ENCODE measurements at places on chromosomes 7 and 10. TPM values are rescaled to one million over a fixed set of nuclear protein-coding genes. Genes with fewer than 3 reads are reported as not detected.

GOT1 gene
- total RNA-seq = 71.9 TPM

CABCOCO1 gene
- not detected for total RNA-seq

CCM2 gene
- total RNA-seq = 16.7 TPM

CPA5 gene
- total RNA-seq = not detected

ASB10 gene
- total RNA-seq = not detected

BLNK gene
- 1.3 TPM for total RNA-seq

PLCE1 gene
- total RNA-seq = 19.2 TPM

TRPV6 gene
- total RNA-seq = not detected

CTBP2 gene
- 118 TPM for total RNA-seq

FAM131B gene
- total RNA-seq = 0.43 TPM

ARHGEF35 gene
- not detected for total RNA-seq

OR13A1 gene
- not detected for total RNA-seq

- H3K27me3 ChIP-seq = no peaks in the 10 kb centered on the region
- H3K4me1 ChIP-seq = peaks cover 5% of the 10 kb centered on the region
- H3K36me3 ChIP-seq = no peaks in the 10 kb centered on the region
- H3K4me3 ChIP-seq = no peak overlapping the region
- no peak for DNase-seq
- H3K27ac ChIP-seq = peak overlapping the region; percentile 43
Measured at GRCh38 chr10:77229704-77230103, 407.9 kb downstream of the KCNMA1 start.

DNA sequence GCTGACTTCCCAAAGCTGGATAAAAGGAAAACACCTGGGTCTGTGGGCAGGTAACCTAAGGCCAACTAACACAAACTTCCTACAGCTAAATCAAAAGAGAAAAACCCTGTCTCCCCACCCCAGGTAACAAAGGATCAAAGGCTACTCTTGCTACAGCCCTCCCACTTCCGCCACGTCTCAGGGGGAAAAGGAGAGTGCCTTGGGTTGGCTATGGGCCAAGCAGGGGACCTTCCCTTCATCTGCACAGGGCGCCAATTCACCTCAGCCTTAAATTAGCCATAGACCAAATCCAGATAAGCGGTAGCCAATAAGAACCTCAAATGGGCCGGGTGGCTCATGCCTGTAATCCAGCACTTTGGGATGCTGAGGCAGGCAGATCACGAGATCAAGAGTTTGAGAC lies 69.1 kb upstream of the LANCL2 start:
- DNase-seq = no peak
- no peak overlapping the region for H3K4me3 ChIP-seq
- peaks cover 10% of the 10 kb centered on the region for H3K27me3 ChIP-seq
- no peak overlapping the region for H3K27ac ChIP-seq

GRCh38 chr10:48474765-48475365 lies 130.0 kb downstream of the ARHGAP22 start:
- DNase-seq = no peak
- H3K36me3 ChIP-seq = no peaks in the 10 kb centered on the region
- no peak overlapping the region for H3K4me3 ChIP-seq
- H3K4me1 ChIP-seq = no peaks in the 10 kb centered on the region
- H3K27ac ChIP-seq = no peak overlapping the region
- H3K27me3 ChIP-seq = peaks cover 11% of the 10 kb centered on the region

DNA sequence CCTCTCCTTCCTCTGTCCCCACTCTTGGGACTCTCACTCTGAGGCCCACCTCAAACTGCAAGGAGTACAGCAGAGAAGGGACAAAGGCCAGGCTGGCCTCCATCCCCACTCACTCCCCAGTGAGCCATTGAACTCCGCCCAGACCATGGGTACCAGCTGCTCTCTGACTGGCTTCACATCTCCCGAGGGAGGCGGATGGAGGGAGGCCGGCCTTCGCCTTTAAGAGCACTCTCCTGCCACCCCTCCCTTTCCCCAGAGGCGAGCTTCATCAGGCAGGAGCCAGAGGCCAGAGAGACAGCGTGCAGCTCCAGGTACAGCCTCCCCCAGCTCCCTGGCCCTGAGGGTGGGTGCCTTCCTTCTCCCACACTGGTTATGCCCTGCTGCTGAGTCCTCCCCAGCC lies 1.8 kb upstream of the LDB3 start:
- no peaks in the 10 kb centered on the region for H3K36me3 ChIP-seq
- peak overlapping the region; percentile 85 for H3K27ac ChIP-seq
- DNase-seq = no peak
- H3K27me3 ChIP-seq = no peaks in the 10 kb centered on the region
- no peak overlapping the region for H3K4me3 ChIP-seq

DNA sequence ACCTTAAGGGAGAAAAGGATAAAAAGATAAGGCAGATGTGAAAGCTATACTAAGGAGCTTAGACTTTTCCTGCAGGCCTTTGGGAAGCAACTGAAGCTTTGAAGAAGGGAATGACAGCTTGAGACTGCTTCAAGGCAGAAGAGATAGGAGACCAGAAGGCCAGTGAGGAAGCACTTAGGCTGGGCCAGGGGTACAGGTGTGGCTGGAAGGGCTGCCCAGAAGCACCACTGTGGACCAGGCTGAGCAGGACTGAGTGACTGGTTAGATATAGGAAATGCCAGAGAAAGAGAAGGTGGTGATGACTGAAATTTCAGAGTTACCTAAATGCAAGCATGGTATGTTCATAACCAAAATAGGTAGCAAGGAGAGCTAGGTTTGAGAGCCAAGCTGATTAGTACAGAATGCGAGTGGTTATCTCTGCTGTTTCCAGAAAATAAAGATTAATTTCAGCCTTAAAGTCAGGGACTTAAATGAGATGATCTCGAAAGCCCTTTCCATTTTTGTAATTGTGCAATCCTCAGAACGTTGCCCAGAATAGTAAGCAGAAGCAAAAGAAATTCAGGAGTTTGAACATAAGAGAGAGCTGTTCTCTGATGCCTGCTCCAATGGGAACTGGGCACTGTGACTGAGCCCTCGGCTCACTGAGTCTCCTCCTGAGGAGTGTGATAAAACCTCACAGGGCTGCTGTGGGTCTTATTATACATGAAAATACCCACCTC lies 54.9 kb downstream of the MET start:
- H3K4me1 ChIP-seq = peaks cover 14% of the 10 kb centered on the region
- H3K27ac ChIP-seq = peak overlapping the region; percentile 15
- H3K27me3 ChIP-seq = no peaks in the 10 kb centered on the region
- DNase-seq = no peak
- no peaks in the 10 kb centered on the region for H3K36me3 ChIP-seq
- H3K4me3 ChIP-seq = no peak overlapping the region

DNA sequence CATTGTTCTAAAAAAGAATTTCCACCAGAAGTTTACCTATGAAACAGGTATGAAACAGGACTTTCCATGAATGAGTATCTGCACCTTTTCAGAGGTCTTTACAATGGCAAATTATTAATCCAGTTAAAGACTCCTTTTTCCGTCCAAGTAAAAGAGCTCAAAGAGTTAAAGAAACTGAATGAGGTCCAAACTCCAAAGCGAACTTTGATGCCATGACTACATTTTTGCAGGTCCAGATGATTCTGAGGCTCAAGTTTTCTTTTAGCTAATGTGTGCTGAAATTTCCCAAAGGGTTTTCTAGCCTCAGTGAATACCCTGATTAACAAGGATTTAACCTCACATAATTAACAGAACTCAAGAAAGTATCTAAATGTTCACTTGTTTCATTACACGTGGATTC lies 9.8 kb downstream of the CUBN start:
- H3K4me1 ChIP-seq = peaks cover 3% of the 10 kb centered on the region
- H3K4me3 ChIP-seq = no peak overlapping the region
- no peak overlapping the region for H3K27ac ChIP-seq
- no peak for DNase-seq
- H3K36me3 ChIP-seq = no peaks in the 10 kb centered on the region
- H3K27me3 ChIP-seq = no peaks in the 10 kb centered on the region

- no peaks in the 10 kb centered on the region for H3K27me3 ChIP-seq
- H3K36me3 ChIP-seq = no peaks in the 10 kb centered on the region
- no peak overlapping the region for H3K27ac ChIP-seq
- DNase-seq = no peak
- no peak overlapping the region for H3K4me3 ChIP-seq
Measured at GRCh38 chr7:91373111-91373800, 109.0 kb downstream of the FZD1 start.

- H3K4me3 ChIP-seq = no peak overlapping the region
- H3K27me3 ChIP-seq = no peaks in the 10 kb centered on the region
- peaks cover 46% of the 10 kb centered on the region for H3K4me1 ChIP-seq
- peaks cover 18% of the 10 kb centered on the region for H3K36me3 ChIP-seq
Measured at GRCh38 chr10:124626759-124627380, 117.3 kb downstream of the FAM53B start.

- H3K4me3 ChIP-seq = no peak overlapping the region
- H3K36me3 ChIP-seq = no peaks in the 10 kb centered on the region
- H3K27me3 ChIP-seq = no peaks in the 10 kb centered on the region
Measured at GRCh38 chr10:58701405-58702135, 188.9 kb downstream of the BICC1 start.

GRCh38 chr7:19369806-19370205 lies 224.6 kb upstream of the FERD3L start:
- H3K4me3 ChIP-seq = no peak overlapping the region
- no peak for DNase-seq
- H3K27me3 ChIP-seq = no peaks in the 10 kb centered on the region
- H3K4me1 ChIP-seq = no peaks in the 10 kb centered on the region

GRCh38 chr10:88537322-88537721 lies 45.8 kb downstream of the RNLS start:
- no peaks in the 10 kb centered on the region for H3K36me3 ChIP-seq
- no peak for DNase-seq
- H3K27ac ChIP-seq = peak overlapping the region; percentile 36
- peaks cover 5% of the 10 kb centered on the region for H3K4me1 ChIP-seq

- no peaks in the 10 kb centered on the region for H3K36me3 ChIP-seq
- H3K27ac ChIP-seq = no peak overlapping the region
- H3K4me3 ChIP-seq = no peak overlapping the region
- no peaks in the 10 kb centered on the region for H3K27me3 ChIP-seq
- peaks cover 68% of the 10 kb centered on the region for H3K4me1 ChIP-seq
- peak; percentile 32 for DNase-seq
Measured at GRCh38 chr7:91945476-91945875, 4.8 kb downstream of the AKAP9 start.

- H3K36me3 ChIP-seq = no peaks in the 10 kb centered on the region
- H3K4me1 ChIP-seq = no peaks in the 10 kb centered on the region
- H3K27me3 ChIP-seq = no peaks in the 10 kb centered on the region
- no peak for DNase-seq
Measured at GRCh38 chr7:42661312-42661711, 250.6 kb downstream of the C7orf25 start.

GRCh38 chr10:75233444-75234016 lies 2.2 kb downstream of the COMTD1 start:
- peak; percentile 27 for DNase-seq
- no peaks in the 10 kb centered on the region for H3K27me3 ChIP-seq
- H3K4me1 ChIP-seq = peaks cover 50% of the 10 kb centered on the region
- peak overlapping the region; percentile 79 for H3K4me3 ChIP-seq
- H3K36me3 ChIP-seq = peaks cover 44% of the 10 kb centered on the region

- peaks cover 25% of the 10 kb centered on the region for H3K4me1 ChIP-seq
- H3K27me3 ChIP-seq = no peaks in the 10 kb centered on the region
- no peak overlapping the region for H3K27ac ChIP-seq
- no peak overlapping the region for H3K4me3 ChIP-seq
- H3K36me3 ChIP-seq = no peaks in the 10 kb centered on the region
- no peak for DNase-seq
Measured at GRCh38 chr7:106413446-106413845, 128.7 kb upstream of the NAMPT start.

DNA sequence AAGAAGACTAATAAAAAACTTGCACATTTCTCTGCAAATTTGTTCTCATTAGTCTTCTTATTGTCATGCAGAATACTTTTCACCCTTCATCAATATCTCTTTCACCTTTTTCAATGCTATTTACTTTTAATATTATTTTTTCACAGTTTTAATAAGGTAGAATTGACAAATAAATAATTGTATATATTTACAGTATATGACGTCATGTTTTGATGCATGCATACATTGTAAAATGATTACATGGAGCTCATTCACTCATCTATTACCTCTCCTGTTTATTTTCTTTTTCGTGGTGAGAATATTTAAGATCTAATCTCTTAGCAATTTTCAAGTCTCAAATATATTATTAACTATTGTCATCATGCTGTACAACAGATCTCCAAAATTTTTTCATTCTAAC lies 658.2 kb upstream of the MKI67 start:
- H3K4me1 ChIP-seq = no peaks in the 10 kb centered on the region
- no peaks in the 10 kb centered on the region for H3K36me3 ChIP-seq
- peaks cover 6% of the 10 kb centered on the region for H3K27me3 ChIP-seq

DNA sequence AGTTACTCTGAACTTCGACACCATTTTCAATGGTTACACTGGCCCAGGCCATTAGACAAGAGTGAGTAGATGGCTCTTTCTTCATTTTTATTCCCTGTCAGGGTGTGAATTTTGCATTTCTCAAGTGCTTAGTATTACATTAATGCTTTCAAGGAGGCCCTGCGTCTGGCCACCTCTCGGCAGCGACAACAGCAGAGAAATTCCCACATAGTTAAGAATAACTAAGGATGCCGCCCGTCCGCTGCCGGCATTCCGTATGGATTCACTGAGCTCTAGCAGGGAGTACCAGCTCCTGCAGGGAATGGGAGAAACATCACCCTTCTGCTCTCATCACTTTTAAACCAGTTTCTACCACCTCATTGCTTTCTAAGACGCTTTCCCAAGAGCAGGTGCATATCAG lies 153.6 kb downstream of the TCERG1L start:
- no peak for DNase-seq
- no peaks in the 10 kb centered on the region for H3K27me3 ChIP-seq
- no peak overlapping the region for H3K27ac ChIP-seq

DNA sequence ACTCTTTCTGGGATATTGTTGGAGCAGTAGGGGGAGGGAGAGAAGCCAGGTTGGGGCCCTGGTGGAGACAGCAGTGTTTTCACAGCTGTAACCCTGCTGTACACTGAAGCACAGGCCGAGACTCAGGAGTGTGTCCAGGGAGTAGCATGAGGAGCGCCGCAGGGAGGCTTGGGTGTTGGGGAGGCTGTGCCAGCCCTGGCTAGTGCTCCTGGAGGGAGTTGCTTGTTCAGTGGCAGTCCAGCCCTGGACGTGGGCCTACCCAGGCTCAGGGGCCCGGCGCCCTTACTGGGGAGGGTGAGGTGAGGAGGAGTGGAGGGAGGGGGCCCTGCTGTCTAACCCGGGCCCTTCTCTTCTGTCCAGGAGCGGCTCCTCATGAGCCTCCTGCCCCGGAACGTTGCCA lies 35.9 kb downstream of the ADCY1 start:
- DNase-seq = no peak
- no peaks in the 10 kb centered on the region for H3K4me1 ChIP-seq
- no peaks in the 10 kb centered on the region for H3K27me3 ChIP-seq
- no peak overlapping the region for H3K27ac ChIP-seq
- no peaks in the 10 kb centered on the region for H3K36me3 ChIP-seq

GRCh38 chr7:128080169-128080568 lies 48.9 kb upstream of the LRRC4 start:
- H3K4me1 ChIP-seq = peaks cover 8% of the 10 kb centered on the region
- no peak for DNase-seq
- H3K36me3 ChIP-seq = peaks cover 35% of the 10 kb centered on the region
- no peaks in the 10 kb centered on the region for H3K27me3 ChIP-seq
- no peak overlapping the region for H3K27ac ChIP-seq
